ENCODE measurements at places on chromosomes 3 and 15.

DNA sequence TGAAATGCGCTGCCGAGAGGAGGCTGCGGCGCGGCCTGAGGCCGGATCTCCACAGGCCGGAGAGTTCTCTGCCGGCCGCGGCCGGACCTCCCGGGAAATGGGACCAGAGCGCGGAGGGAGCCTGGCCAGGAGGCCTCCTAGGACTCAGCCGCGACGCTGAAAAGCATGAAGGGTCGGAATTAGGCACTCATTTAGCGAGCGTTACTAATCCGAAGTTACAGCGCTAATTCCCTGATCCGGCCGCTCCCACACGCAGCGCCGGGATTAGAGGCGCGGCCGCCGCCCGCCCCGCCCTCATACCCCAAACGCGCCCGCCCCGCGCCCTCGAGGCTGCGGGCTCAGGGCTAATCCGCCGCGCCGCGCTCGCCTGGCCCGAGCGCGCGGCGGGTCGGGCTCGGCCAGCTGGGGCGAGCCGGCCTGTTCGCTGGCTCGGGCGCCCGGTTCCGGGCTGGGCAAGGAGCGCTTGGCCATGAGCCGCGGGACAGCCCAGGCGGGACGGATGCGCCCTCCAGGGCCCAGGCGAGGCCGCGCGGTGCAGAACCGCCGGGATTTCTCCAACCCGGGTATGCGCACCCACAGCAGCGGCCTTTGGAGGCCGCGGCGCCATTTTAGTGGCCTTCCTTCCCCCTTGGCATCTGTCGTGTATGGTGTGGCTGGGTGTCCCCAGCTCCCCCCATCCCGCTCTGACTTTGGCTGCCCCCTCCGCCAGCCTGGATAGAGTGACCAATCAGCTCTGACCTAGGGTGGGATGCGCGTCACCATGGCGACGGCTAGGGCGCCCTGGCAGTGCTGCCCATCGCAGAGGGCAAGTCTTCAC, 36.8 kb upstream of the POLG start:
- no peak for DNase-seq

DNA sequence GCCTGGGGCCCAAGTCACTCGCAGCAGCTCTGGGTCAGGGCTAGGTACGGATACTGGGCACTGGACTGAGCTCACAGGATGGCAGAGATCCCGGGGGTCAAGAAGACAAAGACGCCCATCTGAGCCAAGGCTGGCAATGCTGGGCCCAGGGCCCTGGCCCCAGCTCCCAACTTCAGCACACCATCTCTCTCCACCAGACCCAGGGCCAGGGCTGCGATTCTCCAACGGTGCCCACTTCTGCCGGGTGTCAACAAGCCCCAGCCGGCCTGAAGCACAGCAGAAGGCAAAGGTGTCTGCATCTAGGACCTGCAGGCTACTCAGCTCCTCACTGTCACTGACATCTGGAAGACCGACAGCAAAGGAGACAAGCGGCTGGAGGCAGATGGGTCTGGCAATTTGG, 8.6 kb downstream of the WDR73 start:
- DNase-seq = no peak

DNA sequence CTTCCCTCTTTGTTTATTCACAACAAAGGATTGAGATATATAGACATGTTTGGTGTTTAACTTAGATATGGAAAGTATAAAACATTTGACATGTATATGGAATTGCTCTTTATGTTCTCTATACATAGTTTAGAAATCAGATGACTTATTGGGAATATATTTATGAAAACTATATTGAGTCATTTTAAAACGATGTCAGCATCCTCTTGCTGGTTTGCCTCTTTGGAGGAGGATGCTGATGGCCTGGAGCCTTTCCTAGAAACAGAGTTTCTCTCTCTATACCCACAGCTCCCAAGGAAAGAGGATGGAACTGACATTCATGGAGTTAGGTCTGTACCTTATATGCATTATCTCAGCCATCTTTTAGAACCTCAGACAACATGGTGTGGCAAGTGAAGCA, 40.3 kb downstream of the ZBTB38 start:
- DNase-seq = no peak

- DNase-seq = no peak
Measured at GRCh38 chr3:43914269-43914668, 223.5 kb downstream of the ABHD5 start.

DNA sequence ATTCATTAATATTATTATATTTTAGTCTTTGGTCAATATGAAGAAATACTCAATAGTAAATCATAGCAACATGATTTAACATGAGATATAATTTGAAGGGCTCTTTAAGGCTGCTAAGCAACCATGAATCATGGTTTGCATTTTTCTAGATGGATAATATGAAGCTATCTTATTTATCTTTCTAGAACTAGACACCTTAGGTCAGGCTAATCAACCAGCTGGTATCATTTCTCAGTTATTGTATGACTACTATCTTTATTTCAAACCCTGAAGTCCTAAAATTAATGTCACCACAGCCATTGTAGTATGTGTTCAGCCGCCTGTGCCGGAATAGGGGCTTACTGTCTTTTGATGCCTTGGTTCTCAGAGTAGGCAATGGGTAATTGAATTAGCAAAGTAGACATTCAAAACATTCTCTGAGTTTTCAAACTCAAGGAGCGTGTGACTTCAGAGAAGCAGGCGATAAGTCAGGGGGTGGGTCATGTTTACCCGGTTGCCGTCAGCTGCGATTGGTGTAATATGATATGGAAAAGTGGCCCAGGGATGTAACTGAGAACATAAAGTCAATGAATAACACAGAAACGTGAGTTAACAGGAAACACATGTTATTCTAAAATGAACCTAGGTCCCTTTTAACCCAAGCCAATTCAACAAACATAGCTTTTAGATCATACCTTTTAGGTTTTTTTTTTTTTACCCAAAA, 93.4 kb upstream of the CTDSPL start:
- DNase-seq = peak; percentile 21

DNA sequence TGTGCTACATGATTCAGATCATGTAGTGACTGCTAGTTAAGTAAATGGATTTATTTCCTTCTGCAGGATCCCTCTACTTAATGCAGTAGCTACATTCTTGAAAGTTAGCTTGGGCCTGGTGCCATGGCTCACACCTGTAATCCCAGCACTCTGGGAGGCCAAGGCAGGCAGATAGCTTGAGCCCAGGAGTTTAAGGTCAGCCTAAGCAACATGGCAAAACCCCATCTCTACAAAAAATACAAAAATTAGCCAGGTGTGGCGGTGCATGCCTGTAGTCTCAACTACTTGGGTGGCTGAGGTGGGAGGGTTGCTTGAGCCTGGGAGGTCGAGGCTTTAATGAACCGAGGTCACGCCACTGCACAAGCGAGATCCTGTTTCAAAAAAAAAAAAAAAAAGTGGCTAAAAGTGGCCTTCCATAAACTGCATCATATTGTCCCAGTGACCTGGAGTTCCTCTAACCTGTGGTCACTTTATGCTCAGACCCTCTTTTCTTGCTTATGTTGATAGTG, 22.0 kb downstream of the TSEN2 start:
- no peak for DNase-seq

DNA sequence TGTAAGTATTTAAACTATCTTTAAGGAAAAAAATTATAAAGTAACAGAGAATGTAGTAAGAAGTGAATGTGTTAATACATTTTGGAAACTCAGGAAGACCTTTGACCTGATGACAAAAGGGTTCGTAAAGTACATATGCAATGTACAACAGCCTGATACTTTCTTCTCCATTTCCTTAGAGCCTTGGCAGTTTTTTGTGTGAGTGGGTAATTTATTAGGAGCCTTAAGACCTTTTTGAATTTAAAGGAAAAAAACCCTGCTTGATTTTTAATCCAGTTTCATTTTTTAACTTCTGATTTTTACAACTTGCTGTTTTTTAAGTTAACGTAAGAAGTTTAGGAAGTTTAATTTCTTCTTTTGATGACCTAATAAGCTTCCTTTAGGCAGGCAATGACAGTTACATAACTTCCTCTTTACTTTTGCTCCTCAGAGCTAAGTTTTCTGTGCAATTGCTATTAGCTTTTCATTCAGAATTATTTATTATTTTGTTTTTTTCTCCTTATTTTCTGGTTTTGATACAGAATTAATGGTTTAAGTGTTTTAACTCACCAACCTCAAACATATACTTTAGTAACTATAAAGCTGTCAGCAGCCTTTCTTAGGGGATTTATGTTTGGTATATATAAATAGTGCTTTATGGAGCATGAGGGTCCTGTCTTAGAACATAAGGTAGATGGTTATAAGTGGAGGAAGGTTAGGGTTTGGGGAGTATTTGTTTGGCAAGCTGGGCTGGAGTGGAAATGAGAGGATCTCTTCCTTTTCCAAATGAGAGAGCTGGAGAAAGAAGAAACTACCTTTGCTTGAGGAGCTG, 35.2 kb downstream of the ARMC8 start:
- DNase-seq = no peak

GRCh38 chr3:123267821-123268220, 66.1 kb downstream of the SEC22A start:
- no peak for DNase-seq

GRCh38 chr3:140219923-140220452, 285.0 kb downstream of the CLSTN2 start:
- DNase-seq = no peak

DNA sequence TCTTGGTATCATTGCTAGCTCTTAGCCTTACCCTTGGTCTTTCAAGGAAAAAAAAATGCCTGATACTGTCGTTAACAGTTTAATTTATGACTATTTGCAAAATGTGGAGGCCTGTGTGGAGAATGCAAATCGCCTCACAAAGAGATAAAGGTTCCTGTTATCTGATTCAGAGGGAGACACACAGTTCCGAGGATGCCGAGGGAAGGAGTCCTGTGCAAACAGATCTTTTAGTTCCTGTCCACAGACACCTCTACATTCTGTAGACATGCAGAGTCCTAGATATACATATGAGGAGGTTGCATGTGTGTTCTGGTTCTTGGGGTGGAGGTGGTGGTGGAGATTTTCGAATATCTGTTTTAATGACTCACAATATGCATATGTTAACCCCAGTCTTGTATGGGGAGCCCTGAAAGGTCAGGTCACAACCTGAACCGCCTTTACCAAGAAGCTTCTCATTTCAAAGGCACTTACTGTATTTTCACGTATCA, 5.7 kb downstream of the NR2F2 start:
- DNase-seq = no peak

GRCh38 chr15:93449798-93450197, 360.8 kb upstream of the RGMA start:
- DNase-seq = no peak

DNA sequence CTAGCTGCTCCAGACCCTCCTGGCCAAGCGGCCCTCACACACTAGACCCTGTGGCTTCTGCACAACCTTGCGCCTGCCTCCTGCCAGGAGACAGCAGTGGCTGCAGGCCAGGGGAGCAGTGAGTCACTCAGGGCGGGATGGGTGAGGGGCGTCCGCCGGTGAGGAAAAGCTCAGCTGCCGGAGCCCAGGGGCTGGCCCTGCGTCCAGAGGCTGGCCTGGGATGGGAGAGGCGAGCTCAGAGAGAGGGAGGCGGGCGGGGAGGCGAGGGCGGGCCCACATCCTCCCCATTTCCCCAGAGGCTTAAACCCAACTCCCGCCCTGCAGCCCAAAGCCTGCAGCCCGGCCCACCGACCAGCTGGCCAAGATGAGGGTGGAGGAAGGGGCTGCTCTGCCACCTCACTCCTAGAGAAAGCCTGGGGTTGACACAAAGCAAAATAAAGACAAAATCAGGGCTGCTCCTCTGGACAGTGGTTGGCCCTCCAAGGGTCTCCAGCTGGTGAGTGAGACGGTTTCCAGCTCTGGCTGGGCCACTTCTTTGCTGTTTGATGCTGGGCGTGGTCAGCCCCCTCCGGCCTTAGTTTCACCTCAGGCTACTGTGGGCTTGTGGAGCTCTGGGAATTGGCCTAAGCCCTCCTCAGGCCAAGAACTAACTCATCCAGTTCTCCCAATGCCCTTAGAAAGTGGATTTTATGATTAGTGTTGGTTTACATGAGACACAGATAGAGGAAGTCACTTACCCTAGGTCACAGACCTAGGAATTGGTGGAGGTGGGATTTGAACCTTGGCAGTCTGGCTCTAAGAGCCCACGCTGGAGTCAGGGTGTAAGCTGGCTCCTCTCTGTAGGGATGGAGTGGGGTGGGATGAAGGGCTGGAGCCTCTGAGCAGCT, 50.6 kb downstream of the IQSEC1 start:
- DNase-seq = peak; percentile 93

Measured in SJCRH30 (cell line).